ENCODE measurements at places on chromosomes 3 and 15.

DNA sequence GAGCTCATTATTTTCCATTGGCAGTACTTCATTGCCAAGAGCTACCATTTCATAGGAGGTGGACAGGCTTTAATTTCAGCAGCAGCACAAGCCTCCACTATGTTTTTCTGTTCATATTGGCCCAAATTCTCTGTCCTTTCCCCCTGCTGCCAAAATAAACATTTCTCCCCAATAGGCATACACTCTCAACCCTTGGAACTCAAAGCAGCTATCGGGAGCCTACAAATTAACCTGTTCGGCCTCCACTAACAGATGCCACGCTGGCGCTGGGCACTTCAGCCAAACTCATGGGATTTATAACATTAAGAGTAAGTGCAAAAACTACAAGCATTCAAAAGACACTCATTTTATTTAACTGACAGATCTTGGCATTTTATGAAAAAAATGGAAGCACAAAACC is 95.7 kb downstream of the NSUN3 start:
- H3K36me3 ChIP-seq: no peaks in the 10 kb centered on the region
- peaks cover 9% of the 10 kb centered on the region for H3K27me3 ChIP-seq
- H3K4me1 ChIP-seq: no peaks in the 10 kb centered on the region
- DNase-seq: no peak

DNA sequence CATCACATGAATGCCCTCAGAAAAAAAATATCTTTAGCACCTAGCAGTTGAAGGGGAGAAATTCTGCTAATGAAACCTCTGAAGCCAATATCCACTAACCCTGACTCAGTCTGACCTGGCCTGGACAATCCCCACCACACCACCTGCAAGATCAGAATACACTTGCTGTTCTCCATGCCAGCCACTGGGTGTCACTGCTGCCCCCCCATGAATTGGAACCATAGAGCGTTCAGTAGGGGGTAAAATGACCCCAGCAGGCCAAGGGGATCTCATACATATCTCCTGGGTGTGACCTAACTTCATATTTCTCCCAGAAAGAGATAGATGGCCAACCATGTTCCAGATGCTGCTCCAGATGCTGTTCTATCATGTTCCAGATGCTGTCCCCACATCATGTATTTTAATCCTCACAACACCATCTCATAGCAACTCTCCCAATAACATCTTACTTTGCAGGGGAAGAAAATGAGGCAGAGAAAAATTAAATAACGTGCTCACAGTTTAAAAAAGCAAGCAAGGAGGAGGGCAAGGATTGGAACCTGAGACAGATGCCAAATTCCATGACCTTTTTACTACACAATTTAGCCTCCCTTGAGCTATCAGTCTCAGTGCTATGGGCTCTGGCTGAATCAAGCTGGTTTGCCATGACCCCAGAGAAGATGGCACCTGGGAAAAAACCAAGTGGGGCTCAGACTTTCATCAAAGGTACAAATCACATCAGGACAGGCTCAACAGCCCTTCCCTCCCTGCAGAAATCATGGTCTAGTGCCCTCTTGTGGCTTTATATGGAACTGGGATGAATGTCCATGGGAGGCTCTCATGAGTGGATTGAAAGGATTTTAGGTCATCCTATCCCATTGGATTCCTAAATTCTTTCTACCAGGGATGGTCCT is 12.4 kb downstream of the NTRK3 start:
- no peak overlapping the region for H3K27ac ChIP-seq
- H3K36me3 ChIP-seq: no peaks in the 10 kb centered on the region
- no peak overlapping the region for H3K4me3 ChIP-seq
- peaks cover 3% of the 10 kb centered on the region for H3K27me3 ChIP-seq
- peaks cover 2% of the 10 kb centered on the region for H3K4me1 ChIP-seq

- no peaks in the 10 kb centered on the region for H3K36me3 ChIP-seq
- no peak overlapping the region for H3K4me3 ChIP-seq
- no peak overlapping the region for H3K27ac ChIP-seq
- DNase-seq: no peak
- H3K4me1 ChIP-seq: no peaks in the 10 kb centered on the region
Observed at GRCh38 chr15:47573673-47574072, 143.6 kb upstream of the SEMA6D start.

GRCh38 chr15:81685237-81685636 is 311.2 kb upstream of the TMC3 start:
- no peak for DNase-seq
- H3K4me1 ChIP-seq: no peaks in the 10 kb centered on the region
- no peaks in the 10 kb centered on the region for H3K27me3 ChIP-seq
- no peak overlapping the region for H3K27ac ChIP-seq

DNA sequence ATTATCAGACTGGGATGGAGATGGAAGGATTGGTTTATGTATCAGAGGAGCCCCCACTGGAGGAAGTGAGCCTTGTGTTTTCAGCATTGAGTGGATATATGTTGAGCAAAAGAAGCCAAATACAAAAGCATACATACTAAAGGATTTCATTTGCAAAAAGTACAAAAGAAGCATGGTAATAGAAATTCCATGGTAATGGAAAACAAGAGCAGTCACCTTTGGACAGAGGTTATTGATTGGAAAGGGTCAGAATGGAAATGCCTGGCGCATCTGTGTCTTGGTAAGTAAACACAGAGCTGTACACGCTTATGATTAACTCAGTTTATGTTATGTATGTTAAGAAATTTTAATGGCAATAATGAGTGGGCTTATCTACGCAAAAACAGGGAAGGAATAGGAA is 72.7 kb downstream of the DHX36 start:
- H3K36me3 ChIP-seq: peaks cover 41% of the 10 kb centered on the region
- H3K27me3 ChIP-seq: no peaks in the 10 kb centered on the region
- peaks cover 3% of the 10 kb centered on the region for H3K4me1 ChIP-seq
- no peak for DNase-seq
- no peak overlapping the region for H3K27ac ChIP-seq

DNA sequence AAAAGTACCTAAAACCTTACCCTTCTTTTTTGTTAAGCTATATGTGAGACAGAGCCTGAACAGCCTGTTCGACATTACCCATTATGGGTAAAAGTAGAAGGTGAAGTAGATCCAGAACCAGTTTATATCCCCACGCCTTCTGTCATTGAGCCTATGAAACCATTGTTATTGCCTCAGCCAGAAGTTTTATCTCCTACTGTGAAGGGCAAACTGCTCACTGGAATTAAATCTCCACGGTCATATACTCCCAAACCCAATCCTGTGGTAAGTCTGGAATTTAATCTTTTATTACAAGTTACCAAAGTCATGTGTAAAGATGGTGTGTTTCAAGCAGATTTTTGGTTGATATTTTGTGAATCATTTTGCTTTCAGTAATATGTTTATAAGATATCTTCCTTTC is 47.1 kb upstream of the MAPKBP1 start:
- H3K36me3 ChIP-seq: peaks cover 4% of the 10 kb centered on the region
- H3K27ac ChIP-seq: no peak overlapping the region
- no peaks in the 10 kb centered on the region for H3K27me3 ChIP-seq
- no peak overlapping the region for H3K4me3 ChIP-seq

DNA sequence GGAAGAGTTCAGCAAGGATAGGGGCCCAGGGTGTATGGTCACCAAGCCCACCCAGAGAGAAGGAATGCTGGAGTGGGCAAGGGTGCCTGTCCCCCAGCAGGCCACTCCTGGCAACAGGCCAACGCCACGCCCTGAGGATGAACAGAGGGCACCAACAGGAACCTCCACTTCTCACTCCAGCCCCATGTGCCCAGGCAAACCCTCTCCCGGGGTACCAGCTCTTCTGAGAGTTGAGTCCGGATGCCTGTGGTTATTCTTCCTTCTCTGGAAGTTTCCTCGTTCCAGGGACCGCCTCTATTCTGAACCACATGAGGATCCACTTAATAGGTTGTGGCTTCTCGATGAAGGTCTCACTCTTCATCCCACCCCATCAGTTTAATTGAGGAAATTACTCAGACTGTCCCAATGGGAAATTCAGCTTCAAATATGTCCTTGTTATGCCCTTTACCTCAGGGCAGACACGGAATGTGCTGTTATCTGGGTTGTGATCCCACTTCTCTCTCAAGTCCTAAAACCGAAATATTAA is 114.3 kb downstream of the LIPC start:
- no peaks in the 10 kb centered on the region for H3K27me3 ChIP-seq
- H3K4me3 ChIP-seq: no peak overlapping the region
- H3K36me3 ChIP-seq: peaks cover 11% of the 10 kb centered on the region
- no peak for DNase-seq
- peaks cover 50% of the 10 kb centered on the region for H3K4me1 ChIP-seq
- H3K27ac ChIP-seq: peak overlapping the region; percentile 95

- no peaks in the 10 kb centered on the region for H3K4me1 ChIP-seq
- no peak overlapping the region for H3K4me3 ChIP-seq
- peaks cover 18% of the 10 kb centered on the region for H3K27me3 ChIP-seq
- no peaks in the 10 kb centered on the region for H3K36me3 ChIP-seq
- no peak for DNase-seq
Observed at GRCh38 chr15:44812029-44812517, 75.7 kb downstream of the TRIM69 start.

DNA sequence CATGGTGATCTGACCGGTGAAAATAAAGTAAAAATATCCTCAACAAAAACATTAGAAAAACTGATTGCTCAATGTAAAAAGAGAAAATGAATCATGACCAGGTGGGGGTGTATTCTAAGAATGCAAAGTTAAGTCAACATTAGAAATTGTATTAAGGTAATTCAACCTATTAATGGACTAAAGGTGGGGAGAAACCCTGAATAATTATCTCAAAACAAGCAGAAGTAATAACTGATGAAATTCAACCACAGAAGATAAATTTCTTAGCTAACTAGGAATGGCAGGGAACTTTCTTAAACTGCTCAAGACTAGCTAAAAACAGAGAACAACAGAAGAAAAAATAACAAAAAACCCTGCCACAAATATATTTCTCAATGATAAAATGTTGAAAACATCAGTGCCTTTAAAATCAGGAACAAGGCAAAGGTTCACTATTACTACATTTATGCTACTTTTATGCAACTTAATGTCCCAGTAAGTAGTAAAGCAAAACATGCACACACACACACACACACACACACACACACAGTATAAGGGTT is 204.4 kb upstream of the THBS1 start:
- H3K27me3 ChIP-seq: peaks cover 6% of the 10 kb centered on the region
- no peak overlapping the region for H3K4me3 ChIP-seq
- H3K27ac ChIP-seq: no peak overlapping the region
- no peak for DNase-seq
- no peaks in the 10 kb centered on the region for H3K4me1 ChIP-seq

DNA sequence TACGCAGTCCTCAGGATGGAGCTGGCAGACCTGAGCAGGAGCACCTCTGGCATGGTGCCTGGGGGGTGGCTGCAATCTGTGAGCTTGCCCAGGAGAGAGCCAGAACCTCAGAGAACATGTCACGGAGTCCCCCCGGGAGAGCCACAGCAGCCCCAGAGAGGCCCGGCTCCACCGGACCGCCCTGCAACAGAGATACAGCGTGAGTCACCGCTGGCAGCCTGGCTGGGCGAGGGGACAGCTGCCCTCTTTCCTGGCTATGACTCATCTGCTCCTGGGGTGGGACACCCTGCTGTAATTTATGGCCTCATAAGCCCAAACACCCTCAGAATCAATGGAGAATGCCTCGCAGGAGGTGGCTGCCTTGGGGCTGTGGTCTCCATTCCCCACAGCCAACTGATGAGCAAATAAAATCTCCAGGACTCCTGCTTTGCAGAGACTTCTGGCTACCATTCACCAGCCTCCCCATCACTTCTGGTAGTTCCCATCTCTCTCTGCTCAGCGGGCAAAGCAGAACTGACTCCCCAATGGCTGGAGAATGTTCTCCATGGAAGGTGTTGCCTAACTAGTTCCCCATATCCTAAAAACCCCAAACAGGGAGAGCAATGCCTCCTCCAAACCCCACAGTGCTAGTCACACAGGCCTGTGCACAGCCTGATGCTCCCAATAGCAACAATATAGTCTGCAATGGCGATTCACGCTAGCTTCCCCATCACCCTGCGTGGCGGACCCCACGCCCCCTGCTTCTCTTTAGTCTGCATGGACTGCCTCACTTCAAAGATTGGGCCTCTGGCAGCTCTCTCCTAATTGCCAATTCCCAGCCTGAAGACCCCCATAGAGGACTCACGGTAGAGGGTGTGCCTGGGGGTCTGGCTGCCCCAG is 21.6 kb downstream of the ACSBG1 start:
- H3K4me3 ChIP-seq: no peak overlapping the region
- H3K27me3 ChIP-seq: peaks cover 4% of the 10 kb centered on the region
- DNase-seq: no peak
- no peaks in the 10 kb centered on the region for H3K36me3 ChIP-seq
- H3K4me1 ChIP-seq: no peaks in the 10 kb centered on the region

- peaks cover 5% of the 10 kb centered on the region for H3K36me3 ChIP-seq
- DNase-seq: peak; percentile 76
- H3K27ac ChIP-seq: no peak overlapping the region
- no peak overlapping the region for H3K4me3 ChIP-seq
- no peaks in the 10 kb centered on the region for H3K27me3 ChIP-seq
Observed at GRCh38 chr3:49158103-49158709, 7.9 kb downstream of the CCDC71 start.

DNA sequence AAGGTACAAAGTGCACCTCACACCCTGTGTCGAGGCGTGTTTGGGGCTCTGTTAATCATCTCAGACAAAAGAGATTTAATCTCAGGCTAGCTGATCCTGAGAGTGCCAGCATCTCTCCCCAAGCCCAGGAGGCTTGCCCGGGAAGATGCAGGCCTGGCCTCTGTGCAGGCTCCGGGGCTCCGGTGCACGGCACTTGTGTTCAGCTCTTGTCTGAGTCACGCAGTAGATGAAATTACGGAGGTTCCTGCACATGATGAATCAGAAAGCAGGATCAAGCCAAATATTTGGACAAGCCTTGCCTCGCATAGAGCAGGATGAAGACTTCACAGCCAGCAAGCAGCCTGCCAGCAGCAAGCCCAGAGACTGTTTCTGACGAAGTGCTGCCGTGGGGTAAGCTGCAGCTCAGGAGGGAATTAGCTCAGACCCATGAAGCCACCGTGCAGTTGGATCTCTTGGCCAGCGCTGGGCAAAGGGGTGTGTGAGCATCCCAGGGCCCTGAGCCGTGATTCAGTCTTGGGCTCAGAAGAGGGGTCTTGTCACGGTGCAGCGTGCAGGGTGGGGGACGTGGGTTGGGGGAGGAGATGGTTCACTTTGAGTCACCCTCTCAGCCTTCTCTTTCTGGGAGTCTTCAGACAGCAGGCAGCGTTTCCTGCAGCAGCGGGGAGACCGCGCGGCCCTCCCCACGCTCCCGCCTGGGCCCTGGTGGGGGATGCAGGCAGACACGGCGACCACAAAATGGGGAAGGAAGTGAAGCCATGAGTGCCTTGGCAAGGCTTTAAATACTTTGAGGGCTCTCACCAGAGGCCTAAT is 89.2 kb upstream of the MEF2A start:
- no peaks in the 10 kb centered on the region for H3K27me3 ChIP-seq
- peak overlapping the region; percentile 81 for H3K27ac ChIP-seq
- no peak overlapping the region for H3K4me3 ChIP-seq
- peak; percentile 53 for DNase-seq

All from activated CD4-positive, alpha-beta T cell treated with anti-CD3 and anti-CD28 coated beads, Interleukin-2, amount 10 ng/mL, durations not matched to agents 7 days and 5 days (primary cell).